Myocyte (in vitro differentiated cells): ENCODE measurements at places on chromosomes 3 and 15.

- peak; percentile 30 for DNase-seq
Observed at GRCh38 chr3:177196008-177196455, 1.2 kb downstream of the TBL1XR1 start.

- DNase-seq: no peak
Observed at GRCh38 chr3:10204921-10205320, 40.2 kb downstream of the IRAK2 start.

- peak; percentile 41 for DNase-seq
Observed at GRCh38 chr3:115659253-115660220, 36.2 kb downstream of the GAP43 start.

GRCh38 chr3:89625945-89626344, 518.5 kb downstream of the EPHA3 start:
- no peak for DNase-seq

DNA sequence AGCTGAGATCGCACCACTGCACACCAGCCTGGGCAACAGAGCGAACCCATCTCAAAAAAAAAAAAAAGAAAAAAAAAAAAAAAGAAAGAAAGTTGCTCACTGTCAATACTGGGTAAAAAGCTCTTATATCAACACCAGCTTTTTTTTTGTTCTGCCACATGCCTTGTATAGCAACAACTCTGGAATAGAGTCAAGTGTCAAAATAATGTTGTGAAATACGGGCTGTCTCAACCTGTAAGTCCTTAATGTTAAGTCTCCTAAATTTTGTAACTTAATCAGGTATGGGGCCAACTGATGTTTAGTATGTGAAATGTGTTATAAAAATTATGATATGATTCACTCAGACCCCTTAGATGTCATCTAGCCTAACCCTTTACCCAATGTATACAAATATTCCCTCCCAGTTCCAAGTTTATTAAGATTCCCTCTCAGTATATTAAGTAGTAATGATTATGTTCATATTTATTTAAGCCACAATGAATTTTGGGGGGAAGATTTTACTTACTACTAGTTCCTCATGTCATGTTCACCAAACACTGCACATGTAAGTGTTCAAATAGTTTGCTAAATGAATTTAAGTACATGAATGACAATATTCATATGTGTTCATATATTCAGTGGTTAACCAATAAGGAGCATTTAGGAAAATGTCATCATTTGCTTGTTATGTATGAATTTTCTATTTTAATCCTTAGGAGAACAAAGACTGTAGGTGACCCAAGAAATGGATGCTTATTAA, 52.2 kb downstream of the GPR160 start:
- DNase-seq: no peak

DNA sequence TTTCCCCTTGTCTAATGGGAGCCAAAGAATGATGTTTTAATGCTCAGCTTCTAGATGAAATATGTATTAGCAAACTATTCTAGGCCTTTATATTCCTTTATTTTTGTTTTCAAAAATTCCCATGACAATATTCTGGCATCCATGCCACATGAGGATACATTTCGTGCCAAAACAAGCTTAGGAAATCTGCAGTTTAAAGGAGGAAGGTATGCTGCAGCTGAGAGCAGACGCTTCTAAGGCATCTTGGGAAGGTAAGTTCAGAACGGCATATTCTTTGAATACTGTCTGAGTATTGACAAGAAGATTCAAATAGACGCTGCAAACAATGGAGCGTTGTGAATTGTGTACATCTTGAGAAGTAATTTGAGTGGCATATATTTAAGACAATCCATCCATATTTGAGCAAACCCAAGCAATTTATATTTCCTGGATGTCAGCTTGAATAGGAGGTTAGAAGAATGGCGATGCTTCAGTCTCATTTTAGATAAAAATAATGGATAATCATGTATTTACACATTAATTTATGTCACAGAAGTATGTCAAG, 158.6 kb downstream of the RAP2B start:
- DNase-seq: no peak

DNA sequence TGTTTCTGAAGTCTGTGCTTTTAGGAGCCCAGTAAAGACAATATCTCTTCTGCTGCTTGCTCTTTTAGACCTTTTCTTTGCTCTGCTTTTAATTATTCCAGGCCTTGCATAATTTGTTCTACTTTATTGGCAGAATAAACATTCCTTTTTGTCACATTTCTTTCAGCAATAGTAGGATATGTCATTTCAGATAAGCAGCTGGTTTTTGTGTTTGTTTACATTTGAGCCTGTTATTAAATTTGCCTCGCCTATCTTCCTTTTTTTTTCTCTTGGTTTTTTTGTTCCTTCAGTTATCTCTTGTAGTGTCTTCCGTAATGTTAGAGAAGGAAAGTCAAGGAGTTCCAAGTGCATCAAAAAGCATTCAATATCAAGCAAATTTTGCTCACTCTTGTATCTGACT, 16.4 kb downstream of the ZNF654 start:
- no peak for DNase-seq

DNA sequence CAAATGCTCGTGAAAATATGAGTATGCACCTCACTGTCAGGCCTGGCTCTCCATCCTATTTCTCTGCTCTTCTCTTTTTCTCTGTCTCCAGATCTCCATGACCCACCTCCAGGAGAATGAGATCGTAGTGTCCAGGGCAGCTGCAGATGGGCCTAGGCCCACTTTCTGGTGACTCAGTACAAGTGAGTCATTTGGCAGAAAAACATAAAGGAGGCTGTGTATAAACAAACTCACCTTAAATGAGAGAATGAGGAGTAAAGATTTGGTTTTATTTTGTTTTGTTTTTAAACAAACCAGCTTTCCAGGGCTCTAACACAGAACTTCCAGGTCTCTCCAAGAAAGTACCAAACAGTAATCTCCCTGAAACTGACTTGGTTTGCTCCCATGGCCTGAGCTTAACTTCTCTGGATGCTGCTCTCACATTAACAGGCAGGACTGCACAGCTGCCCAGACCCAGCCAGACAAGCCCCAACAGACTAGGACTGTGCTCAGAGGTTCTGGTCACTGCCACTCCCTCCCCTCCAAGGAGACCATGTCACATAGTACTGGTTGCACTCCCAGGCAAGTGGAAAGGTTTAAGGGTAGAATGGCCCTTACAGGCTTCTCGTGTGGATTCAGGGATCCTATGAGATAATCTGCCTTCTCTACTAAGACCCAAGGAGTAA, 1.5 kb upstream of the HEG1 start:
- peak; percentile 60 for DNase-seq

GRCh38 chr15:100101426-100102089, 240.2 kb downstream of the ADAMTS17 start:
- DNase-seq: no peak

- no peak for DNase-seq
Observed at GRCh38 chr15:66891776-66892175, 173.6 kb upstream of the SMAD3 start.

DNA sequence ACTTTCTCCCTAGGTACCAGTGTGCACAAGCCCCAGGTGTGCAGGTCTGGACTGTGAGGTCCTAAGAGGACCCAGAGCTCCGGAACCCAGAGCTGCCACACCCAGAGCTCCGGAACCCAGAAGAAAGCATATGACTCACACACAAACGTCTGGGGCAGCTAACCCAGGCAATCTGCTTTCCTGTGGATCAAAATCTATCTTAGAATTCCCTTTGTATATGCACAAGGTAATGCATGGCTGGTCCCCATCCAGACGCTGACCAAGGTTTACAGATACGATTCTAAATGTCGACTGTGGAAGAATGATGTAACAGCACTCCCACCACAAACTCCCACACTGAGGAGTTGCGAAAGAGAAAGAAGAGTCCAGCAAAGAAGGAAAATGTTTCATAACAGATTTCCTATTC, 15.7 kb downstream of the KCNMB2 start:
- no peak for DNase-seq

GRCh38 chr3:115890579-115890978, 267.3 kb downstream of the GAP43 start:
- DNase-seq: no peak
